ENCODE measurements at places on chromosomes 6 and 20.

DNA sequence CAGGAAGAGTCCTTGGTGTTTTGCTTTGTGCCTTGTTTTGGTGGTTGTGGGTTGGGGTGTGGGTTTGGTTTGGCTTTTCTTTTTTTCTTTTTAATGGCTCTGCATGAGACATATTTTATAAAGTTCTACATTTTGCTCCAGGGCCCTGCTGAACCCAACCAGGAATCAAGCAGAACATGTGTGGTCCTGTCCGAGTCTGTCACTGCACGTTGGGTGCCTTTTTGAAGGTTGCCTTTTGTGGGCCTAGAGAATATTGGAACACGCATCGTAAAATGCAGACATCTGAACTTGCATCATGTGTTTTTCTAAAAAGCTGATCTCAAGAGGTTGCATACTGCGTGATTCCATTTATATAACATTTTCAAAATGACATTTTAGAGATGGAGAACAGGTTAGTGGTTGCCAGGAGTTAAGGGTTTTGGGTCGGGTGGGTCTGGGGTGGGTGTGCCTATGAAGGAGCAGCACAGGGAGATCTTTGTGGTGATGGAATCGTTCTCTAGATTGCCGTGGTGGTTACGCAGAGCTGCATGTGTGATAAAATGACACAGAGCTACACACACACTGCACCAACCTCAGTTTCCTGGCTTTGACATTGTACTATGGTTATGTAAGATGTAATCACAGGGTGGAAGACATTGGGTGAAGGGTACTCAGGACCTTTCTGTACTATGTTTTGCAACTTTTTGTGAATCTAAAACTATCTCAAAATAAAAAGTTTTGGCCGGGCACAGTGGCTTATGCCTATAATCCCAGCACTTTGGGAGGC, 80.2 kb downstream of the EYA2 start:
- DNase-seq, result no peak

DNA sequence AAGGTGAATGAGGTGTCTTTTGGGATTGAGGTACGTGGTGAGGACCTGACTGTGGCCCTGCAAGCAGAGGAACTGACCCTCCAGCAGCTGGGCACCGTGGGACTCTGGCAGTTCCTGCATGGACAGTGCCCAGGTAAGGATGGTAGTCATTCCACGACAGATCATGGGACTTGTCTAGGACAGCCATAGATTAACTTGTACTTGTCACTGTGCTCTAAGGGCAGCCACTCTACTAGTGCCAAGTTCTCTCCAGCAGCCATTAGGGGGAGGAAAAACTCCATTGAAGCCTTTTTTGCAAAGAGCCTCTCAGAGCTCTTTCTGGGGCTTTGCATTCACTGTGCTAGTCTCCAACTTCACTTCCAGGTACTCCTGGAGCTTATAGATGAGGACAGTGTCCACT, 20.4 kb downstream of the TAF11 start:
- DNase-seq, result no peak

GRCh38 chr6:106125925-106126435, 39.8 kb downstream of the PRDM1 start:
- DNase-seq, result no peak

DNA sequence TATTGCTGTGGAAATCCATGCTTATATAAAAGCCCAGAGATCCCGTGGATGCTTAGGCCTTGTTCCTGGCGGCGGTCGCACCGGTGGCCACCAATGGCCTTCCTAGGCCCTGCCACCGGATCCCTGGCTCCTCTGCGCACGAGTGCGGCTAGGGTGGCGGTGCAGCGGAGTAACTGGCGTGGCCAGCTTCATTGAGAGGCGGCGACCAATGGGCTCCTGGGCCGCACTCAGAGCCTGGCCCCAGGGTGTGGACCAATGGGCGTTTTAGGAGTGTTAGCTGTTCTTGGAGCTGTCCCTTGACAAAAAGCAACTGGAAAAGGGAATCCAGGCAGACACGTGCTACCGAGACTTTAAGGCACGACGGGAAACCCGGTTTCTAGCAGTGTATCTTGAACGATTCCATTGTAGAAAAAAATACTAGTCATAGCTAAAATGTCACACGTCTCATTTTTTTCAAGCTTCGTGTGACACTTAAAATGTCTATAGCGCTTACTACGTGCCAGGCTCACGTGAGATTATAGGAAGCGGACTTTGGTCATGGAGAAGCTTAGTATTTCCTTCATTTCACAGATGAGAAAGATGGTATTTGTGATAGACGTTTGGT, 1.7 kb downstream of the AMD1 start:
- peak; percentile 71 for DNase-seq

DNA sequence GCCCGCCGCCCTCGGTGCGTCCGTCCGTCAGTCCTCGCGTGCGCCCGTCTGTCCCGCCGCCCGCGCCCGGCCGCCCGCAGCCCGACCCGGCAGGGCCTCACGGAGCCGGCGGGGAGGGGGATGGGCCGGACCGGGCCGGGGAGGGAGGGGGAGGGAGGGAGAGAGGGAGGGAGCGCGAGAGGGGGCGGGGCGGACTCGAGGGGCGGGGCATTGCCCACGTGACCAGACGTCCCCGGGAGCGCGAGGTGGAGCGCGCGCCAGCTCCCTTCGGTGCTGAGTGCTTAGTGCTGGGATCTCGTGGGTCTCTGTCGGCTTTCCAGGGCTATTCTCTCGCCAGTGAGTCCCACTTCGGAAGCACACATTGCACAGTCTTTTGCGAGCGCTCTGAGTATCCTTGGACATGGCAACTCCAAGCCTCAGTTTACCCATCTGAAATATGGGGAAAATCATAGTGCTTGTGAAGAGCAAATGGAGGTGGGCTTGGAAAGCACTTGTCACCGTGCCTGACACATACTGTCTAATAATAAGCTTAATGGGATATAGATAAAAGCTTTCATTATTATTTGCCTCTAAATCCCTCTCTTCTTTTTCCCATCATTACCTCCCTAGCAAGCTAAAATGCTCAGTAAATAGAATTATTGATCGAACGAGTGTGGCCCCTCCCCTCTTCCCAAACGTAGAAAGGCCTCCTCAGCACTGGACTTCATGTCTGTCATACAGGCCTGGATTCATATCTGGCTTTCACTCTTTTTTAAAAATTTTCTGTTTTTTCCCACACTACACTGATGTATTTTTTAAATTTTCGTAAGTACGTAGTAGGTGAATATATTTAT, at the start of gene NCOA6:
Gene NCOA6 (minus strand): TSS at position 122 of the 833 bp plus-strand sequence. CDS start 43,296 bp downstream, outside the sequence.
- DNase-seq, result peak; percentile 78

- no peak for DNase-seq
Observed at GRCh38 chr6:41626917-41627316, 11.4 kb upstream of the MDFI start.

All from NCI-H2081 (cell line).